Suppressor macrophage treated with lipopolysaccharide for 4 hours (primary cell): ENCODE measurements at places on chromosomes 4 and X.

- DNase-seq = no peak
Measured at GRCh38 chr4:154954117-154954516, 173.0 kb downstream of the RBM46 start.

- no peak for DNase-seq
Measured at GRCh38 chr4:129972257-129972656, 876.3 kb downstream of the C4orf33 start.

DNA sequence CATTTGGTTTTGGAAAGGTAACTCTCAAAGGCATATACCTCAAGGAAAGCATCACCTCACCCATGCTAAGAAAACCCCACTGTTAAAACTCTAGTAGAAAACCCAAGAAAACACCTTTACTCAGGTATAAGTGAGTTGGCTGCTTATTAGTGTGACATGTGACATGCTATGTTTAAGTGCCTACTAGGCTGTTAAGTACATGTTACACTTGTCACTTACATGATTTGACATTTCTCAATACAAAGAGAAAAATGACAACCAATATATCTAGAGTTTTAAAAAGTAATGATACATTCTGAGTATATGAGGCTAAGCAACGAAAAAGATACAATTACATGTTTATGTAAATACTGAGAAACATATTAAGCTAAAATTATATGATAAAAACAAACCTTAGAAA is 1548.3 kb upstream of the TENM3 start:
- no peak for DNase-seq

DNA sequence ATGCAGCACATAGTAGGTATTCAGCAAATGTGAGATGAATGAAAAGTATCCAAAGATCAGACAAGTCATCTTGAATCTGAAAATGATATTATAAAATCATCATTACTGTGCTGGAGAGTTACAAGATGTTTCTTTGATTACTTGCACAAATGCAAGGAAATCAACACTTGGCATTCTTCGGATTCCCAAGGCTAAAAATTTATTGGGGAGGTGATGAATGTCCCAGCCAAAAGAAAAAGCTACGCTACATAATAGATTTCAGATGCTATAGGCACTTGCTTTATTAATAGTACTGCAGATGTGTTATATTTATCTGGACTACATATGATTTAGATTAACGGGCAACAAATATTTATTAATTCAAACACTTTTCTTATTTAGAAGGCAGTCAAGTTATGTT is 286.7 kb upstream of the TENM3 start:
- no peak for DNase-seq

DNA sequence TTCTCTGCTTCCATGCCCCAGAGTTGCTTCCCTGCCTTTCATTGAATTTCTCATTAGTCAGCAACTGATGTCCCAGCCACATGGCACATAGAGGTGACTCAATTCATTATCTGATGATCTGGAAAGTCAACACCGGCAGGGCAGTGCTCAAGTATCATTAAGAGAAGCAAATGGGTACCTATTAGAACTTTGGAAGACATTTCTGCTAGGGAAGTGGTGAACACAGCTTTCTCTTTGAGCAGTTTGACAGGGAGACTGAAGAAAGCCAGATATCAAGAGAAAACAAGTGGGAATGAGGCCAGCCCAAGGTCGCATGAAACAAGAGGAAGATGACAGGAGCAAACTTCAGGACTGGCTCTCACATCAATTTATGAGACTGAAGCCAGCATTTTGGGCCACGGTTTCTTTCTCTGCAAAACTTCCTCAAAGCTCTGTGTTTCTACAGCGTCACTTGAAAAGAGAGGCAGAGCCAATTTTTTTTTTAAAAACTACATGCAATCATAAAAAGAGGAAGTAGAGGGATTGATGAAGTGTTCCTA is 108.3 kb upstream of the RPS6KA3 start:
- DNase-seq = peak; percentile 74

- no peak for DNase-seq
Measured at GRCh38 chr4:97720869-97721432, 422.3 kb downstream of the STPG2 start.

DNA sequence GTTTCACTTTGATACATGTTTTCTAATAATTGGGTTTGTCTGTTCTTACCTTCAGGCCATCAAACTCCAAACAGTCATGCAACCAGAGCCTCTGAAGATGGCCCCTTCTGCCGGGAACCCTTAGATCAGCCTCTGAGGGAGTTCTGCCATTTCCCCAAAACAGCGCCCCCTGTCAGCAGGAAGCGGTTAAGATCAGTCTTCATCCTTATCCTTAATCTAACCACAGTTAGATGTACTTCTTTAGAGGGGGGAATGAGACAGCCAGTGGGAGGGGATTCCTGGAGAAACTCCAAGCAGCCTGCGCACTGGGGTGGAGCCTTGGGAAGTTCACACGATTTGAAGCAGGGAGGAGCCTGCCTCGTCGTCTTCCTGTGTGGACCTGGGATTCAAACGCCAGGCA is 185.4 kb downstream of the INPP4B start:
- DNase-seq = no peak

DNA sequence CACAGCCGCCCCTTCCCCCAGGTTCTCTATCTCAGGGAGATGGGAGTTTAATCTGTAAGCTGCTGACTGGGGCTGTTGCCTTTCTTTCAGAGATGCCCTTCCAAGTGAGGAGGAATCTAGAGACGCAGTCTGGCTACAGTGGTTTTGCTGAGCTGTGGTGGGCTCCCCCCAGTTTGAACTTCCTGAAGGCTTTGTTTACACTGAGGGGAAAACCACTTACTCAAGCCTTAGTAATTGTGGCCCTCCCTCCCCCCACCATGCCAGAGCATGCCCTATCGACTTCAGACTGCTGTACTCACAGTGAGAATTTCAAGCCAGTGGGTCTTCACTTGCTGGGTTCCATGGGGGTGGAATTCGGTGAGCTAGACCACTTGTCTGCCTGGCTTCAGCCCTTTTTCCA is 131.3 kb downstream of the FAAH2 start:
- no peak for DNase-seq

DNA sequence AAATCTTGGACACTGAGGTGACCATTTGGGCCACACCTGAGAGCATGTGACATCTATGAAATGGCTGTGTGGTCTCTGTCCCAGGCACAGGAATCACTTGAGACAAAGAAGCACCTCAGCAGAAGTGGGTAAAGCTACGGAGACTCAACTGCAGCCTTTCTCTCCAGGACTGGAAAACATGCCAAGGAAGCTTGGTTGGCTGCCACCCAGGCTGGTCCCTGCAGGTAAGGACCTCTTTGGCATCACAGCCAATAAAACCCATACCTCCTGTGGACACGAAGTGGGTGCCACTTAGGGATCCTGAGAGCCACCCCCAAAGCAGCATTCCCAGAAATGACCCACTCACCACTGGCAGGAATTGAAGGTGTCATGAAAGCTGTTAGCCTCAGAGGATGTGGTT is 74.6 kb downstream of the LEF1 start:
- DNase-seq = no peak

DNA sequence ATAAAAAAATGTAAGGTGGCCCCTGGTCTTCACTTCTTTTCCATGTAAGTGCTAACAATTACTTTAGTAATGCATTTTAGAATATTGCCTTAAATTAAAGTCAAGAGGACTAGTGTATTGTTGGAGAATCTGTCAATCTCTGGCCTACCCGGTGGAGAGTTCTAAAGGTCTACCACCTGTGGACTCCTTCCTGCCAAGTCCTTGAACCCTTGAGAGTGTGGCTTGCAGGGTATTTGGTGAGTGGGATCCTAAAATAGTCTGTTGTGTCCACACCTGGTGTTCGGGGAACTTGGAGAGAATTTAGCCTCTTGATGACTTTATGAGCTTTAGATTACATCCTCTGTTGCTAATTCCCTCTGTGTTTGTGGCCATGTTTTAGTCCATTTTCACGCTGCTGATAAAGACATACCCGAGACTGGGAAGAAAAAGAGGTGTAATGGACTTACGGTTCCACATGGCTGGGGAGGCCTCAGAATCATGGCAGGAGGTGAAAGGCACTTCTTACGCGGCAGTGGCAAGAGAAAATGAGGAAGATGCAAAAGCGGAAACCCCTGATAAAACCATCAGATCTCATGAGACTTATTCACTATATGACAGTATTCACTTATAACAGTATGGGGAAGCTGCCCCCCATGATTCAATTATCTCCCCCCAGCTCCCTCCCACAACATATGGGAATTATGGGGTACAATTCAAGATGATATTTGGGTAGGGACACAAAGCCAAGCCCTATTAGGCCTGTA is 23.8 kb downstream of the DDIT4L start:
- DNase-seq = no peak

DNA sequence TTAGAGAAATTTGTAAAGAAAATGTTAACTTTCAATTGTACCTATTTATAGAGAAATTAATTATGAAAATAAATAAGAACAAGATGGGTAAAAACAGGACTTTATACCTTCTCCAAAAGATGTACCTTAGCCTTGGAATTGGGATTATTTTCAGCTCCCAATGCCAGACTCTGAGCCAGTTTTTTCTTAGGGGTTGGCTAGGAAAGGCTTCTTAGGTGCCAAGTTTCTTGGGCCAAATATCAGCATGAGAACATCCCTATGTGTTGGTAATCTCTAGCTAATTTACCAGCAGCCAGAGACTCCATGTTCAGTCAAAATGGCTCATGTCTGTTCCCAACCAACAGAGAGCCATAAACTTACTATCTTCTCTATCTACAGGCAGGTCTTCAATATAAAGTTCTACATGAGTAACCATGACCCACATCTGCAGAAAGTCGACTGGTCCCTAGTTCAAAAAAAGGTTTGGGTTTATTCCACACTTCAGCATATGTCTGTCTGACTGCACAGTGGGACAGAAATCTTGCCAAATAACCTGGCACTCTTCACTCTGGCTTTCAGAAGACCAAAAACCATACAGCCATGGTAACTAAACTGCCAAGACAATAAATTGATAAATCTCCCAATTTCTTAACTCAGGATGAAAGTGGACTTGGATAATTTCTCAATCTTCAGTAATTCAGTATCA is 380.5 kb upstream of the RASGEF1B start:
- no peak for DNase-seq

- no peak for DNase-seq
Measured at GRCh38 chrX:74325130-74326059, 21.4 kb downstream of the ZCCHC13 start.

DNA sequence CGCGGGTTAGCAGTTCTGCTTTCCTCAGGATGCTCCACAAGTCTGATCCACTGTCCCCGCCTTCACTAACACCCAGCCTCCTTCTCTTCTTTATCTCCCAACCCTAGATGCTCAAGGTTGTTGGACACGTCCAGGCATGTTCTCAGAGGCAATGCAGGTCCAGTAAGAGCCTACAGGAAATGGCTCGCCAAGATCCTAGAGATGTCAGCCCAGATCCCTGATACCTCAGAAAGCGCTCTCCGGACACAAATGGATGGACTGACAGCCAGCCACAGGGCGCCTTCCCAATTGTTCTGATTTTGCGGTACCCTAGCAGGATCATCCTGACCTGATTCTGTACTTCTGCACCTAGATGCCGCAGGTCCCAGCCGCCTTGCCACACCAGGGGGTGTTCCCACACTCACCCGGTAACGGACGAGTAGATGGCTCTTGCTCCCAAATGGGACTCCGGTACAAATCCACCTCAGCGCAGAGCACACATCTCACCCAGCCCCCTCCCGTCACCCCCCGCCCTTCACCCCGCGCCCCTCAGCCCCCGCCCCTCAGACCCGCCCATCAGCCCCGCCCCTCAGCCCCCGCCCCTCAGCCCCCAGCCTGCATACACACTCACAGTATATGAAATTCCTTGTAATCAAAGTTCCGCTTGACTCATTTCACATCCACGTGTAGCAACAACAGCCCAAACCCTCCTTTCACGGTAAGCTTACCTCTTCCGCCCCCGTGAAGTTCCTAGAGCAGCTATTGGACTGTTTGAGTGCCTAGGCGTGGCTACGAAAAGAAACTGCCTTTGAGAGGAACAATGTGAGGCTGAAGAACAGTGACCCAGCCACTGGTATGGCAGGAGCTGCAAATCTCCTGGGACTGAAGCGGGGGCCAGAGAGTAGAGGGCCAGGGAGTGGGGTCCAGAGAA is at the start of gene EDA2R:
Gene EDA2R (minus strand): TSS at position 488 of the 910 bp plus-strand sequence. CDS start 23,058 bp downstream, outside the sequence.
- DNase-seq = no peak

- peak; percentile 64 for DNase-seq
Measured at GRCh38 chr4:26061248-26061986, 147.4 kb downstream of the SMIM20 start.

DNA sequence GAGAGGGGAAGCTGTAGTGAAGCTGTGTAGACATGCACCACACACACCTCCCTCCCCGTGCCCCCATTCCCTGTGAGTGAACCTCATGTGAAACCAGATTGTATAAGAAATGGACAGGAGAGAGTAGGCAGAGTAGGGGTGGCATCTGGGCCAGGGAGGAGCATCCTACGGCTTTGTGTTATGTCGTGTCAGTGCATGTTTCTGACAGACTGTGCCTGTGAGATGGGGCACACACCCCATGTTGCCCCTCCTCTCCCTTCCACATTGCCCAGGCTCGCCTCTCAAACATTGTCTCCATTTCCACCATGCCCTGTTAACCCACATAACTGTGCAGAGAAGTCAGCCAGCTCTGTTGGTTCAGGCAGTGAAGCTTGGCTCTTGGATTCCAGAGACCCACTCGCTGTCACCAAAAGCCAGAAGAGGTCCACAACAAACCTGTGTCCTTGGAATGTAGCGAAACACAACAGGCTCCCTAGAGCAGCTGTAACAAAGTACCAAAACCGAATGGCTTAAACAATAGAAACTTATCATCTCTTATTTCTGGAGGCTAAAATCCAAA is 56.1 kb downstream of the SLC9A6 start:
- no peak for DNase-seq

GRCh38 chr4:176568238-176568637 is 224.5 kb downstream of the VEGFC start:
- DNase-seq = no peak

- no peak for DNase-seq
Measured at GRCh38 chrX:109927663-109928273, 75.1 kb upstream of the TMEM164 start.

DNA sequence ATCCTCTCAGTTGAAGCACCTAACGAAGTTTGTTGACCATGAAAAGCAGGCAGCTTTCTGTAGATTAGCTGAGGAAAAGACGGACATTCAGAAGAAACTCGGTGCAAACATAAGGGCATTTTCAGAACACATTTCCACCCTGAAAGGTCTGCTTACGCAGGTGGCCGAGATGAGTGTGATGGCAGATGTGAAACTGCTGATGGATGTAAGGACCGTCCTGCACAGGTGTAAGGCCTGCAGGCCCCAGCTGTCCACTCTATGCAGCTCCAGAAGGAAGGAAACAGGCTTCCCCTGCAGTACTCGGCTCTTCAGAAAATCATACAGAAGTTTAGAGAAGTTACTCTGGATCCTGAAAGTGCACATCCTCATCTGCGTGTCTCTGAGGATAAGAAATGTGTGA is 20.8 kb upstream of the TRIM60 start:
- no peak for DNase-seq

- no peak for DNase-seq
Measured at GRCh38 chr4:128359422-128359821, 71.8 kb upstream of the PGRMC2 start.
